GM12891 (cell line): ENCODE measurements at places on chromosomes 6 and 20.

DNA sequence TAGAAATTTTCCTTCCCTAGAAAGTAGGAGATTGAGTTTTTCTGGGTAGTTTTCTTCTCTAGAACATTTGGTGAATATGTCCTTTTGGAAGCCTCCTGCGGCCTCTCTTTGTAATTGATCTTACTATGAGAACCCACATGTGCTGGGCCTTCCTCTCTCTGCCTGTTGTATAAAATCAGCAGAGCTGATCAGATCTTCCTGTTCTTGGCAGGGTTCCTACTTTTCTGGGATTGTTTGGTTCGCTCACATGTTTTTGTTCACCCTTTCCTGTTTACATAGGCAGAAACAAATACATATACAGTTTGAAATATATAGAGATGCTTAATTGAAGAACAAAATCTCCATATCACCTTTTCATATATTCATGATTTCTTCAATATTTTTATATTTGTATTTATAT lies 57.8 kb downstream of the IL22RA2 start:
- DNase-seq = no peak

- no peak for DNase-seq
Measured at GRCh38 chr6:27761391-27761790, 150.8 kb downstream of the OR2B2 start.

GRCh38 chr20:22716821-22717351 lies 132.5 kb upstream of the FOXA2 start:
- DNase-seq = no peak

GRCh38 chr20:19407736-19408135 lies 195.3 kb downstream of the SLC24A3 start:
- DNase-seq = no peak

DNA sequence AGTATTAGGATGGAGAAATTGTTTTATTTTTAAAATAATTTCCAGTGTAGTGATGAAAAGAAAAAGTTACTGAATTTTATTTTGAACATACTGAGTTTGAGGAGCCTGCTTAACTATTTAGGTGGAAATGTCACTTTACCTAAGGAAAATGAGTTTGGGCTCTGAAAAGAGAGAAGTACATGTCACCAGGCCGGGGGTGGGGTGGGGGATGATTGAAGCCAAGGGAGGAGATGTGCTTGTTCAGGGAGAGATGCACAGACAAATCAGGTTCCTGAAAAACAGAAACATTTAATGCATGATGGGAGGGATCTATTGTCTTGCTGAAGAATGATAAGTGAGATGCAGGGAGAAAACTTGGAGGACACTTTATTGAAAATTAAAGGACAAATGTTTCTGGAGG lies 71.3 kb downstream of the PLCB1 start:
- no peak for DNase-seq

DNA sequence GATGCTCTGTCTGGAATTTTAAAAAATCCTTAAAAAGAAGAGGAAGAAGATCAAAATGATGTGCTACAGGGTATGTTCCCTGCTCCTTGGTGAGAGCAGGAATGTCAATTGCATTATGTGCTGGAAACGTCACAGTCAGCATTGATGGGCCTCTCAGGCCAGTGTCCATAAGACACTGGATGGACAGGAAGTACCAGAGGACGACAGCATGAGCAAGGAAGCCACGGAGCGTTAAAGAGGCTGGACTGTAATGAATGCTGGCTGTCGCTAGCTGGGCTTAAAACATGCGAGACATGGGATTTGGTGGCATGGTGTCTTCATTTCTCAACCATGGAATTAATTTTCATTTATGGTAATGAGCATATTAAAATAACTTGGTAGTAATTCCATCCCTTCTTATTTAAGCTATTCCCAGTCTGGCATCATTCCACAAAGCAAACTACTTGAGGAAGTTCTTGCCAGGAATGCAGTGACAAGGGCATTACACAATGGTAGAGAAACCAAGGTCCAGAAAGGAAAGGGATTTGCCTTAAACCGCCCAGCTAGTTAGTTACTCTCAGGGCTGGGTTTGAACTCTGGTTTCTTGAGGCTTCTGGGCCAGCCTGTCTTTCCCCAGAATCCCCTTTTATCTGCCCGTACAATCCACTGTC lies 166.6 kb upstream of the SOX4 start:
- no peak for DNase-seq

DNA sequence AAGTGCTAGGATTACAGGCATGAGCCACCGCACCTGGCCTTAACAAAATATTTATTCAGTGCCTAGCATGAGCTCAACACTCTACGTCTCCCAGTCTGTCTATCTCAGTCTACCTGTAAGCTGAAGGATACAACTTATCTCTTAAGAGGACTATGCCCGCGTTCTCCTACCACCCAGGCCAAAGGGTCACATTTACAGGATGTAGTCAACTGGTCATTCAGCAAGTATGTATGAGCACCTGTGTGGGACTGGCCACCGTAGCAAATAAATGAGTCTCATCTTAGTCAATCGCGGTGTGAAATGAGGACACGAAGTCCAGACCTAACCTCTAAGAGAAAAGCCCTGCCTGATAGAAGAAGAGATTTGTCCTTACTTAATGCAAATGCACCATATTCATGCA lies 49.9 kb downstream of the MUC22 start:
- DNase-seq = no peak

DNA sequence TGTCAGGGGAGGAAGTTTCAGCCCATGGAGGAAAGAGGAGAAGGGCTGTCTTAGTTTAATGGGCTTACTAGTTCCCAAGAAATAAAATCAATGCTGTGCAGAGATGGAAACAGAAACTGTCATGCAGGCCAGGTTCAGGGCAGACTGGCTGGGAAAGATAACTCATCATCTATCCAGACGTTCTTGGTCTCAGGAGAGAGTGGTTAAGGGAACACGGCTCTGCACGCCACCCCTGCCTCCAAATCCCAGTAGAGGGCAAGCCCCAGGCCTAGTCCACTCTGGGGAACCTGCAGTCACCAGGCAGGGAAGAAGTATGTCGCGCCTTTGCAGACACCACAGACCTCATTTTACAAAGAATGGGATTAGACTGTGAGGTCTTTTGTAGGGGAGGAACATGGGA lies 12.5 kb downstream of the ALDH8A1 start:
- no peak for DNase-seq

DNA sequence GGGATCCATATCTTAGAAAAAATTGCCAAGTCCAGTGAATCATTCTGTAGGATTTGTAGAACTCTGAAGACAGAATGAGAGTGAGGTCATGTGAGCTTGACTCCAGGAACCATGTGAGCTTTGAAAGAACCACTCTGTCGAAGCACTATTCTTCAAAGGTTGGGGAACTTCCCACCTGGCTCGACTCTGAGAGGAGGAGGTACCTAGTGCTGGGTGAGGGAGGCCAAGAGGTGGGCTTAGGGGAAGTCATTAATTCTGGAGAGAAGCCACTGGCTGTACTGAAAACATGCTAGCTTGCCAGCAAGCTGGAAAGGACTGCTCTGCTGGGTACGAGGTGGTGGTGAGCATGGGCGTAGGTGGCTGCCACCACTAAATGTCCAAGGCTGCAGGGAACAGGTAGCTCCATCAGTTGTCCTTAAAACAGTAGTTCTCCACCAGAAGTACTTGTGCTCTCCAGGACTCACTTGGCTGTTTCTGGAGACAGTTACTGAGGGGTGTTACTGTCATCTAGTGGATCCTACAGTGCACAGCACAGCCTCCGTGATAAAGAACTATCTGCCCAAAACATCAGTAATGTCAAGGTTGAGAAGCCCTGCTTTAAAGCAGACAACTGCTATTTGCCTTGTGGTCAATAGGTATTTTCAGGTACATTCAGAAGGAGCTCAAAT lies 34.7 kb upstream of the SYNJ2 start:
- DNase-seq = peak; percentile 37

- no peak for DNase-seq
Measured at GRCh38 chr6:149336609-149336928, 19.1 kb downstream of the TAB2 start.

DNA sequence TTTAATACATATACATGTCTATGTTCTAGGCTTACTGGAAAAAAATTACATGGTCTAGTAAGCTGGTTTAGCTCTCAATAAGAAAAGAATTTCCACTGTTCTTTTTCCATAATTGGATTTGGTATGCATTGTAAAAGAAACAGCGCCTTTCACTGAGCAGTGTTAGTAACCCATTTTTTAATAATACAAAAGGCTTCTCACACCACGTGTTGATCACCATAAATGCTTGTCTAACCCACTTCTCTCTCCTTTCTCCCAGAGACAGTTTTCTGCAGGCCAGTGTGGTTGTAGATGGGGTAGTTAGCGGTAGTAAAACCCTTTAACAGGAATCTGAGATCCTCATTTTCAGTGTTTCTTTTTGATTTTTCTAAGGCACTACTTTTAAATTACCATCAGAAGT lies 348.7 kb upstream of the MANEA start:
- DNase-seq = no peak

GRCh38 chr20:11170025-11170424 lies 496.2 kb upstream of the JAG1 start:
- DNase-seq = no peak

- DNase-seq = no peak
Measured at GRCh38 chr6:84774157-84774984, 10.0 kb upstream of the TBX18 start.

DNA sequence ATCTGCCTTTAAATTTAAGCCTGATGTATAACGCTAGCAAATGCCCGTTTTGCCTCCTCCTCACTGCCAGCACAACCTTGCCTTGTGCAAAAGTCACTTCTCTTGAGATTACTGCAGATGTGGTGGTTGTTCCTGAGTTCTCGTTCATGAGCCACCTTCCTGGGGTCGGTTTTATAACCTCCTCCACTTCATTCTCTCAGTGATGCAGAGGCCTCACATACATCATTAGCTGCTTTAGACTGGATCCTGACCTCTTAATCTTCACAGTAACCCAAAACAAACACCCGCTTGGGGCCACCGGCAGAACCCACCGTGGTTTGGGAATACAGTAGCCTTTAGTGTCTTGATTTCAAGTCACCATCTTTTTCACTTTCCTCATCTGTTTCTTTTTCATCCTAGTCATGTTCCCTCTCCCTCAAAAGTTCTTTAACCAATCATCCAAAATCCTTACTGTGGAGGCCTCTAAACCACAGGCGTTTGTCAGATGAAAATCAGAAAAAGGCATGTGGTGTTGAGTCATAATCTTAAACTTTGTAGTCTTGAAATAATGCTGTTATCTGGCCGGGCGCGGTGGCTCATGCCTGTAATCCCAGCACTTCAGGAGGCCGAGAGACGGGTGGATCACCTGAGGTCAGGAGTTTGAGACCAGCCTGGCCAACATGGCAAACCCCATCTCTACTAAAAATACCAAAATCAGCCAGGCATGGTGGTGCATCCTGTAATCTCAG lies 430.3 kb upstream of the SOX4 start:
- no peak for DNase-seq

DNA sequence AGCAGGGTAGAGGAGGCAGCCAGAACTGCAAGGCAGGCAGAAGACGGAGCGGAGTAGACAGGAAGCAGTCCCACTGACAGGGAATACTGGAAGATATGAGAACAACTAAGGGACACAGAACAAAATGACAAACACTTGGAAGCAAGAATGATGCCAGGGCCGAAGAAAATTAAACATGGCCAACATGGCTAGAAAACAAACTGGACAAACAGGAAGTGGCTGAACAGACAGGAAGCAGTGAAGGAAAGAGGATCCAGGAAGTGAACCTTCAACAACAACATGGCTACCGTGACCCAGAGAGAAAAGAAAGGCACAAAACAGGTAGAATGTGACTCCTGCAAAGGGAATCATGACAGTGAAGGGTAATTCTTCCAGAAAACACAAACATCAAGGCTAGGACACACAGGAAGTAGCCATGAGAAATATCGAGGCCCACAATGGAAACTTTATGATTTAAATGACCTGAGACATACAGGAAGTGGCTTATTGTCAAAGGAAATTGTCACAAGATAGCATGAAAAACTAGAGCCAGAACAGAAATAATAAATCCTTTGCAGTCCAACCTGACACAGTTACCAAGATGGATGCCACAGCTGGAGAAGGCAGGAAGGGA lies 9.1 kb downstream of the COL11A2 start:
- no peak for DNase-seq

DNA sequence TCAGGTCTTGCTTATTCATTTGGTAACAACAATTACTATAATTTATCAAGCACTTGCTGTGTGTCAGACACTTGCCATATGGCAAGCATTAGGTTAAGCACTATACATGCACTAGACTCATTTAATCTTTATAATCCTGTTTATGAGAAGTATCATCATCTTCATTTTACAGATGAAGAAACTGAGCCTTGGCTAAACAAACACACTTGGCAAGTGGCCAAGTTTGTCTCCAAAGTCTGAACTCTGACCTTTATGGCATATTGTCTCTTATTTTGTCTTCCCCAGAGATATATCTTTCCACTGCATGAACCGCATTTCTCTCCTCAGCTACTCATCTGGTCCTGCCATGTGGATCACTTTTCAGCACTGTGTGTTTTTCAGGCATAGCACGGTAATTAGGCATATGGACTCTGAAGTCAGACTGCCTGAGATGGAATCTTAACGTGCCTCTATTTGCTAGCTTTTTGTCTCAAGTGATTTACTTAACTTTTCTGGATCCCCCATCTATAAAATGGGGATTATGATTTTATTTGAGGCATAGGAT lies 4.7 kb downstream of the ADGRF5 start:
- no peak for DNase-seq

DNA sequence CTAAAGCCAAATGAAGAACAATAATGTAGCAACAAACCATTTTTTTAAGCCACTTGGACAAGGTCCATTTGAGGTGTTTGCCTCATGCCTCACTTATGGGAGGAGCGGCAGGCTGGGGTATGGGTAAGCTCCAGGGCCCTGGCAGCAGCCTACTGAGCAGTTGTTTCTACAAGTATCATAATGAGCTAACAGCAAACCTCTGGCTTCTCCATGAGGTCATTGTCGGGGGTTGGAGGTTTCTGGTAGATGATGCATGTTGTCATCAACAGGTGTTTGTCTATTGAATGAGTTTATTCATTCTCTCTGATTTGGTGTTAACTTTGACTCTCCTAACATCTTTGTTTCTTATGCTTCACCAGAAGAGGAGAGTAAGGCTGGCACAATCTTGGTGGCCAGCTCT lies 150.7 kb downstream of the TBC1D7 start:
- no peak for DNase-seq

- no peak for DNase-seq
Measured at GRCh38 chr6:36150283-36150682, 20.0 kb downstream of the MAPK13 start.

DNA sequence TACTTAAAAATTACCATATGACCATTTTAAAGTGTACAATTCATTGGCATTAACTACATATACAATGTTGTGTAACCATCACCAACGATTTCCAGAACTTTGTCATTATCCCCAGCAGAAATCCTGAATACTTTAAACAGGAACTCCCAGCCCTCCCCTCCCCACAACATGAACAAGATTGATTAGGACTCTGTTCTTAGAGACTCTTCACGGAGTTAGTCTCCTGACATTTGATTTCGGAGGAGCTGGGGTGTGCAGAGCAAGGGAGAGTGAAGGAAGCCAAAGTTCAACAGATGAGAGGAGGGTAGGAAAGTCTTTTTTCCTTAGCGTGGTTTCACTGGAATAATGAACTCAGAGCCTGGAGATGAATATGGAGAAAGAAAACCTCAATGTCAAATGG lies 17.2 kb upstream of the QKI start:
- DNase-seq = no peak

GRCh38 chr20:57175397-57176010 lies 90.9 kb downstream of the BMP7 start:
- no peak for DNase-seq
